ENCODE measurements at places on chromosomes 5 and 9.

DNA sequence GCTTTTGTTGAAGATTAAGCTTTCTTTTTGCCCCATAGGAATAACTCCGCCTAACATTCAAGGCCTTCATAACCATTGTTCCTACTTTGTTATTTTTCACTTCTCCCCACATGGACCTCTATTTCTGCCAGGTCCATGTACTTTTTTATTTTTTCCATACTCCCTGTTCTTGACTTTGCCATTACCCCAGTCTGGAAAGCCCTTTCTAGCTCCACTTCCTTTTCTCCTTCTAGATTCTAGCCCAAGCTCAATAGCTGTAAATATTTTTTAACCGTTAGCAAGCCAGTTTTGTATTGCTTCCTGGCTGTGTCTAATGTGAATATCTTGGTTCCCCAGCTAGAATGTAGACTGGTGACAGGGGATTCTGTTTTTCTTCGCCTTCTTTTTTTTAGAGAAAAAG lies 26.1 kb downstream of the NCBP1 start:
- DNase-seq, result no peak

DNA sequence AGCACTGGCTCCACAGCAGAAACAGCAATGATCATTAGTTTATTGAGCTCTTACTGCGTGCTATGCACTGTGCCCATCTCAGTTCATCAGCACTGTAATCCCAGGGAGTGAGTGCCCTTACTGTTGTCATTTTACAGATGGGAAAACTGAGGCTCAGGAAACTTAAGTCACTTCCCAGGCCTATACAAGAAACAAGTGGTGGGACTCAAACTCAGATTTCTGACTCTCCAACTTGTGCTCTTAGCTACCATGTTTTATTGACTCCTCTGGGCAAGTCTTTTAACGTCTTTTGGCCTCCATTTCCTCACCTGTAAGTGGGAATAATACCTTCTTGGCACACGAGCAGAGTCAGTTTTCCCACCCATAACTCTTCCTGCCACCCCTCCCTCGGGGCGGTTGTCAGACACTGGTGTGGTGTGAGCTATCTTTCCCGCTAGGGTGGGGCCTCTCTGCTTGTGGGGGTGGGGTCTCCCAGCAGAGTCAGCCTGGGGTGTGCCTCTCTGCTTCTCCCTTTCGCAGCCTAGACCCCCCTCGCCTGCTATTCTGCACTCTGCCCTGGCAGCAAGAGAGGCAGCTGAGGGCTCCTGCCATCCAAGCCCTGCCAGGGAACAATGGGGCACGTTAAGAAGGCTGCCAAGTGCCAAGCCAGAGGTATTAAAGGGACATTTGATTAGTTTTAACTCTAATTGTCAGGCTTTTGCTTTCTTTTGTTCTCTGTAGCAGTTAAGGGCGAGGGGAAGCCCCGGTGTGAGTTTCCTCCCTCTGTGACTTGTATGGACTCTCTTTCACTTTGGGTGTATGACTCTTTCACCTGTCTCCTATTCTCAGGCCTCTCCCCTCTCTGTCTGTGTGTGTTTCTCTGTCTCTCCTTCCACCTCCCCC lies 12.1 kb downstream of the GALNT10 start:
- DNase-seq, result no peak

DNA sequence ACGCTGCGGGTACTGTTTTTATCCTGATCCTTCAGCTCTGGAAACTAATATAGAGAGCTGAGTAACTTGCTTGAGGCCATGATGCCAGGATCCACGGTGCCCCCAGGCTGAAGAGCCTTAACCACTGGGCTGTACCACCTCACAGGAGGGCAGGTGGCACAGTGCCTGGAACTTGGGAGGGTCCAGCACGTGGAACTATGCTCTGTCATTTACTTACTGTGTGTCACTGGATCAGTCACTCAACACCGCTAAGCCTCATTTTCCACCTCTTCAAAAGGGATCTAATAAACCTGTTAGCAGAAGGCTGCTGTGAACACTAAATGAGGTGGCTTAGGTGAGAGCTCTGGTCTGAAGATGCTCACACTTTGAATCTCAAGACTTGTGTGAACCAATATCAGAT lies 29.6 kb downstream of the KCNIP1 start:
- DNase-seq, result no peak

GRCh38 chr5:1500411-1501091 lies 23.2 kb downstream of the LPCAT1 start:
- no peak for DNase-seq

GRCh38 chr5:115180165-115180709 lies 10.5 kb upstream of the TRIM36 start:
- no peak for DNase-seq

DNA sequence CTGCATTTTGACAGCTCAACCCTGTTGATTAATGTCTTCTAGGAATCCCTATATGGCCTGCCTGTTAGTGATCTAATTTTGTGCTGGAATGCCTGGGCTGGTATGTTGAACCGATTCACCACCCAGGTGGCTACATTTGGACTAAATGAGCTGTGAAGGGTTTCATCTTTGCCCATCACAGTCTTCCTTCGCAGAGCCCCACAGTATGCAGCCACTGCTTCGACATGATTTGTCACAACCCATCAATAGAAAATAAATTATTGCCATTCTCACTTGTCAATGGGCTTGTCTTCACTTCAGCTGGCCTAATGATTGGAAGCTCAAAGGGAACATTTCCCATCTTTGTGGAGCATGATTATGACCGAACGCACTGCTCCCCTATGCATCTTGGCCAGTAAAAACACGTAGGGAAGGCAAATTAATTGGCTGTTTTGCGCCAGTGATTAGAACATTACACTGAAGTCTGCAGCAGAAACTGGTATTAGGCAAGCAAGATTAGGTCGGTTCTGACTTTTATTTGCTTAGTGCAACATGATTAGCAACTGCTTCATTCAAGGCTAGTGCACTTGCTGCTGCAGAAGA lies 408.5 kb downstream of the KIAA0825 start:
- DNase-seq, result no peak

DNA sequence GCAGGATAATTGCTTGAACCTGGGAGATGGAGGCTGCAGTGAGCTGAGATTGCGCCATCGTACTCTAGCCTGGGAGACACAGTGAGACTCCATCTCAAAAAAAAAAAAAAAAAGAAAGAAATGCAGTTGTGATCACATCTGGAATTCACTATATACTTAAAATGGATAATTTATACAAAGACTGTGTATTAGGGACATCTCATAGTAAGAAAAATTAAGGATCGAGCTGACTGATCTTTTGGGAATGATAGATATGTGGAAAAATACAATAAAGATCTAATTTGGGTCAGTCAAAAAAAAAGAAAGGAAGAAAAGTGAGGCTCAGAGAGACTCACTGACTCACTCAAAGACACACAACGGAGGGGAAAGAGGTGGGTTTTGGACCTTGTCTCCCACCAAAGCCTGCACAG lies 73.2 kb upstream of the STXBP1 start:
- peak; percentile 76 for DNase-seq

DNA sequence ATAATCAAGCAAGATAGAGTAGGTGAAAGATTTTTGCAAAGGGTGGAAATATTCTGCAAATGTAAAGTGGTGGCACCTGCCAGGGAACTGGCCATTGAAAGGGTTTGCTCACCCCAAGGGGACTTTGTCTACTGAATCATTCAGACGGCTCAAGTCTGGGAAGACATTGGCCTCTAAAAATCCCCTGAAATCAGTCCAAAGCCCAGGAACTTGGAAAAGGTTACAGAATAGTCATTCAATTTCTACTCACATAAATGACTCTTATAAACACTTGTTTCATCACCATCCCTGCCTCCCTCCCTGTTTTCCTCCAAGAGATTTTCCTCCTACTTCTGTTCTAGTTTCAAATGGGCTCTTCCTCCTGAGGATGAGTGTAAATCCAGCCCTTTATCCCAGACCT lies 28.5 kb downstream of the ZNF366 start:
- DNase-seq, result no peak

All from HFFc6 (cell line).